Astrocyte of the spinal cord (primary cell): ENCODE measurements at places on chromosomes 1 and 21.
A peak's percentile ranks its signal among the peaks of the same experiment; 100 is the strongest.

DNA sequence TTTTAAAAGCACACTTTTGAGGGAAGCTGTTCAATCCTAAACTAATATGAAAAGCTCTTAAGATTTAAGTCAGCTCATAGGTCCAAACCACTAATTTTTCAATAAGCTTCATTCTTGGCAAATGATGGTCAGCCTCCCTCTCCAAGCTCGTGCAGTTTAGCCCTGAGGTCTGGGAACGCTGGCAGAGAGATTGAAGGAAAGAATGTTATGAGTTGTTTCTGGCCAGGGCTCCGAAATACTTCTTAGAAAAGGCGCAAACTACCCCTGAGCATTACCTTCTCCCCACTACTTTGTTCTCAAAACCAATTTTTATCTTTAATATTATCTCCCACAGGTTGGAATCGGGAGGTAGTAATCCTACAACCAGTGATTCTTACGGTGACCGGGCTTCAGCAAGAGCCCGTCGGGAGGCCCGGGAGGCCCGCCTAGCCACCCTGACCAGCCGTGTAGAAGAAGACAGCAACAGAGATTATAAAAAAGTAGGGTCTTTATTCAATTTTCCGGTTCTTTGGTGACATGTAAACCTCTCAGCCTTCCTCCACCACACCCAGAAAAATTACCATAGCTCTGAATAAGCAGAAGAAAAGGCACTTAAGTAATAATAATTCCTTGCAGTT lies 147.7 kb downstream of the SYT2 start:
- DNase-seq = no peak

DNA sequence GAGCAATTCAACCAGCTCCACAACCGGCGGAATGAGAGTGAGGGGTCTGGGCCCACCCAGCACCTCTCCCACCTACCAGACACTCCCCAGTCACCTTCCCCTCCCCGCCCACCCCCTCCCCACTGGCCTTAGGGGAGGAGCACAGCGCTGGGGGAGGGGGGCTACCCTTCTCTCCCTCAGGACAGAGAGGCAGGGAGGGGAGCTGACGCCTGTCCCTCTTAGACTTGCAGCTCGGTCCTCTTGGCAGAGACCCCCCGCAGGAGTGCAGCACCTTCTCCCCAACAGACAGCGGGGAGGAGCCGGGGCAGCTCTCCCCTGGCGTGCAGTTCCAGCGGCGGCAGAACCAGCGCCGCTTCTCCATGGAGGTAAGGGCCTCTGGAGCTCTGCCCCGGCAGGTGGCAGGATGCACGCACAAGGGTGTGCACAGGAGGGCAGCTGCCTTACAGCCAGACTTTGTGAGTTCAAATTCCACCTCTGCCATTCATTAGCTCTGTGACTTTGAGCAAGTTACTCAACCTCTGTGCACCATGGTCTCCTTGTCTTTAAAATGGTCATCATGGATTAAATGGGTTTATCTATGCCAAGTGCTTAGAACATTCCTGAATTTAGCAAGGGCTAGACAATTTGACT lies 18.9 kb downstream of the CDK18 start:
- DNase-seq = no peak

DNA sequence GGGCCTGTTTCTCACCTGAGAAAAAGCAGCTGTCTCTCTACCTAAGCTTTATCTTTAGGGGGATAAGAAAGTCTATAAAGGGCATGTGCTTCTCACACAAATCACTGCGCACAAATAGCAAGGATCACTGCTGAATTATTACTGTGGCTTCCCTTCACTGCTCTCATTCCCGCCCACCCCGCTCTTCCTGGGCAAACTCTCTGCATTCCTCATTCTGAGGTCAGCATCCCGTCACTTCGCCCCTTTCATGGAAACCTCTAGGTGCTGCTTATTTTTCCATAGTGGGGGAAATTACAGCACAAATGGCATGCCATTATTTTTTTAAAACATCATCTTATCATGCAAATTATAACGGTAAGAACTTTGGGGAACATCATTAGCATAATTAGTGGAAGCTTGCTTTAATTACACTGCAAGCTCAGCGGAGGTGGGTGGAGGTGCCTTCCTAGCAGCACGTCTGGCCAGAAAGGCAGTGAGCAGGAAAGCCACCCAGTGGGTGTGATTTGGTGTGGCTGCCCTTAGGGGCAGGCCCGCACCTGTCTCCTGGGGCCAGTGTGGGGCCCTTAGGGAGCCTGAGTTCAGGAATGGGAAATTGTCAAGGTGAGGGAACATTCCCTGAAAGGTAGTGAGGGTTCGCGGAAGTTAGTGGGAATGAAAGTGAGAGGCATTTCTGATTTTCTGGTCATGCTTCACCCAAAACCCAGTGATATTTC lies 105.9 kb downstream of the LAMC2 start:
- DNase-seq = peak; percentile 62

DNA sequence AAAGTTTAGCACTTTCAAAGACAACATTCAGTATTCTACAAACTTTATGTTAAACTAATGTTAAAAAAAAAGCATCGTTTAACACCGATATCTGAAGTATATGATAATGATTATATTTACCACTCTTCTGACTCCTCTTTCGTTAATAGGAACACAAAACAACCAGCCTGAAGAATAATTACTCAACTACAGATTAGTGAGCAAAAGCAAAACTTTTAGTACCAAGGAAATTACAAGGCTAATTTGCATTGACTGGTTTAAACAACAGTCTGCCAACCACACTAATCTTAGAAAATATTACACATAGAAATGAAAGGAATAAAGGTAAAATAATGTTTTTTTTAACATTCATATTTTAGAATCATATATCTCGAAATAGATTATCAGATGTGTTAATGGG lies 500.7 kb downstream of the LMO4 start:
- DNase-seq = no peak

DNA sequence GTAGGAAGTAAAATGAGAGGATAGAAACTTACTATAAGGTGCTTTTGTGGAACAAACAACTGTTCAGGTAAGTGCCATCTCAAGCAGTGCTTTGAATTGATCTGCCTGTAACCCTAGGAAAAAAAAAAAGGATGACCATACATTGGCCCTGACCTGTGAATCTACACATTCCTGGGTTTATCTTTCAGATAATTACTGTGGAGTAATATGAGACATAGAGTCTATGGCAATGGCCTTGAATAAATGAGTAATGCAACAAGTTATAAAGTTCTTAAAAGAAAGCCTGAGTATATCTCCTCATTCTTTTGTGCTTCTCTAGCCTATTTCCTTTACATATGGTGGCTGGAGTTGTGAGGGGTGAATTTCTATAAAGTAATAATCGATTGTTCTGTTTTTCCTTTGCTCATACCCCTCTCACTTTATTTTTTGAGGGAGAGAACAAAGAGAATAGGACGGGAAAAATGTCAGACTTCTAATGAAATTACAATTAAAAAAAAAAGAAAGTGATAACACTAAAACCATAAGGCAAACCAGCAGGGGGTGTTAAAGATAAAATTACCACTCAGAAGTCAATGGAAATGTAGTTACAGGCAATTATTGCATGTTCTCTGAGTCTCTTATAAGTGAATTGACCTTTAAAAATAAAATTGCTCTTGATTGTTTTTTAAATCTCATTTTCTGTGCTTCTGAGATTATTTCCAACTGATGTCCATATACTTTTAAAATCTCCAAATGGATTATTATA lies 12.4 kb upstream of the ATP1A1 start:
- DNase-seq = no peak
